ENCODE measurements at places on chromosomes 7 and 10. TPM values are rescaled to one million over a fixed set of nuclear protein-coding genes. Genes with fewer than 3 reads are reported as not detected.

Gene ANXA7
- 111 TPM for total RNA-seq

Gene MORN4
- 6.1 TPM for total RNA-seq

Gene SPDYE6
- not detected for total RNA-seq

Gene CDC14C
- not detected for total RNA-seq

Gene ANLN
- 81.3 TPM for total RNA-seq

Gene SPDYE2
- total RNA-seq = not detected

Gene OR9A2
- total RNA-seq = not detected
